Ureter (tissue), 1 donor: ENCODE measurements at places on chromosomes 13 and 19. TPM values are rescaled to one million over a fixed set of nuclear protein-coding genes. Genes with fewer than 3 reads are reported as not detected.

DNA sequence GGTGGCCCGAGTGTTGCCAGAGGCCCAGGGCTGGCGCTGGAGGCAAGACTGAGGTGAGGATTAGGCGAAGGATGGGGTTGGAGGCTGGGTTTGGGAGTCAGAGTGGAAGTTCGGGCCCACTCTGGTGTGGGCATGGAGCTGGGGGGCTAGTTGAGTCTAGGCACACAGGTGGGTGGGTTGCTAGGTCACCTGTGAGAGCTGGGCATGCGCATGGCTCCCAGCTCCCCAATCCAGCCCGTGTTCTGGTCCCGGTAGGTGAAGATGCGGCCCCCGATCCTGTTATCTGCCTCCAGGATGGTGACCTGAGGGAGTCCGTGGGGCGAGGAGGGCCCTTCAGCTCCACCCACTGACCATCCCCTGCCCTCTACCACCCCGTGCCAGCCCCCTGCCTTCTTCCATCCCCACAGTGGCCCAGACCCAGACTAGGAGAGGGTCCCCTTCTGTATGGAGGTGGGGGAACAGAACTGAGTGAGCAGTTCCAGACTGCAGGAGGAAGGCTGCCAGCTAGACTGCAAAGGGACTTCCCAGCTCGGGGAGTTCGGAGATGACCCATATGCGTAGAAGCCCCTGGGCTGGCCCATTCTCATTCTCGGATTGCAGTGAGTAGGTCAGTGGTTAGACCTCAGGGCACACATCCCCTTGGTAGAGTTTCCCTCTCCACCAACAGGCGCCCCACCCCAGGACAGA, 1.7 kb downstream of the IL4I1 start:
- DNase-seq: no peak

GRCh38 chr13:50581586-50582196, 261.8 kb downstream of the DLEU7 start:
- no peak for DNase-seq

GRCh38 chr13:98155475-98156109, 12.7 kb downstream of the FARP1 start:
- DNase-seq: no peak

DNA sequence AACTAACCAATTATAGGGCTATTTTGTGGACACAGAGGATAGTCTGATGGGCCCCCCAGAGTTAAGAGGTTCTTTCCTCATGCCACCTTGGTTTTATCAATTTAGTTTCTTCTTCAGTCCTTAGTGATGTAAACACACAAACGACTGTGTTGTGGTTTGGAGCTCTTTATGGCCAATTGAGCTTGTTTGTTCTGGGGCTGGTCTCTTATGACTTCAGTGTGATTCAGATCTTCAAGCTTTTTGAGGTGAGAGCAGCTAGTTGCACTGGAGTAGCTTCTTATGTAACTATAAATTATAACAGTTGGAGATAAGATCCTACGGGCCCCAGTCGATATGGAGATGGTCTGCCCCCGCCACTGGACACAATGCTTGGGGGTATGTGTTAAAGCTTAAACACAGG, 22.0 kb upstream of the GJB6 start:
- DNase-seq: no peak

DNA sequence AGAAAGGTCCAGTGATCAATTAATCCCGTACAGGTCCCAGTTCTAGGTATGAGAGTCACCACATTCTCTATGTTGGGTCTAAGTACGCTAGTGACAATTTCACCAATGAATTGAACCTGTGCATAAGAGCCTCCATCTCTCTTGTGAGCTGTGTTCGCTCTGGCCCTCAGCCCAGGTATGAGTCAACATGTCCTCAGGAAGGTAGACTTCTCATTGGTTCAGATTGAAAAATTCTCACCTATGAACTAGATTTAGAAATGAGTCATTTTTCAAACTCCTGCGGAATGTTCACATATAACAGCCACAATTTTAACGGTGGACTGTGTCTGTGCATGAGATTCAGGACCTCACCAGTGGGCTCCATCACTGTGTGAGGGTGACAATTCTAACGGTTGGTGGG, 12.7 kb upstream of the ZNF43 start:
- DNase-seq: no peak

GRCh38 chr19:16283210-16284061, 41.2 kb upstream of the KLF2 start:
- peak; percentile 80 for DNase-seq

- no peak for DNase-seq
Measured at GRCh38 chr13:42580644-42581043, 6.7 kb downstream of the TNFSF11 start.

- DNase-seq: no peak
Measured at GRCh38 chr19:40266119-40266518, 19.0 kb downstream of the AKT2 start.

DNA sequence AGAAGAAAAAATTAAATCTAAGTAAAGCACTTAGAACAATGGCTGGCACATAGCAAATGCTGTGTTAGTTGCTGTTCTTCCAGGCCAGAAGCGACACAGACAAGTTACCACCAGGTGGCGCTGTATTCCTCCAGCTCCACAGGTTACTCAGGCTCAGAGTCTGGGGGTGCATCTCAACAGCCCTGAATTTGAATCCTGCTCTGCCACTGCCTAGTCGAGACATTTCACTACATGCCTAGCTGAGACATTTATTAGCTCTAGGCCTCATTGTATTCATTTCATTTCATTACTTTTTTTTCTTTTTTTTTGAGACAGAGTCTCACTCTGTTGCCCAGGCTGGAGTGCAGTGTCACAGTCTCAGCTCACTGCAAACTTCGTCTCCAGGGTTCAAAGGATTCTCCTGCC, 16.4 kb upstream of the CYP2B6 start:
- peak; percentile 78 for DNase-seq

GRCh38 chr13:38759390-38759789, 72.5 kb downstream of the FREM2 start:
- no peak for DNase-seq

Gene C5AR1
- total RNA-seq: 5.1 TPM

Gene MAG
- not detected for total RNA-seq

Gene ANKLE1
- 0.23 TPM for total RNA-seq

Gene HNRNPA1L2
- total RNA-seq: 11.4 TPM

Gene ICAM5
- total RNA-seq: 1.8 TPM
